AG09309 (cell line): ENCODE measurements at places on chromosomes 5 and 9.

- no peak for DNase-seq
These were observed 1178.8 kb upstream of the DMAC1 start for GRCh38 chr9:8978334-8978733.

DNA sequence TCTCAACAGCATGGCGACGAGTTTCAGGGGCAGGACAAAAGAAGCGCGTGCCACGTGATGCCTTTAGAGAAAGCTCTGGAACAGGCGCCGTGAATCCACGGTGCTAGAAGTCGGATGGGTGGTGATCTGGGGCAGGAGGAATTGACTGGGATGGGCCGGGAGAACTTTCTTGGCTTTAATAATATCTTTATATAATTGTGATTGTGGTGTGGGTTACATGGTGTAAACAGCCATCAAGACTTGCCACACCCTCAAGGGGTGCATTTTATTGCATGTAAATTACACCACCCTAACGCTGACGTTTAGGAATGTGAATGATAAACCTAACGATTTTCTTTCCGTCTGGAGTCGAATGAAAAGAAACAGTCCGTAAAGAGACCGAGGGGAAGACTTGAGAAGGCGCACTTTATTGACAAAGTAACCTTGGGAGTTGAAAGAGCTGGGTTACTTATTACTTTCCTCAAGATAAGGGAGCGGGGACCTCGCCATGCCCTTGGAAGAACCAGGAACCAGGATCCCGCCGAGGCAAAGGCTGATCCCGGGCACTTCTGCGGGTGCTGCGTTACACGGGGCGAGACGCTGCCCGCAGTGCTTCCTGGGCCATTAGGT lies 8.5 kb downstream of the NRARP start:
- DNase-seq: no peak

GRCh38 chr5:159913048-159913447 lies 3.2 kb upstream of the ADRA1B start:
- DNase-seq: peak; percentile 56

- no peak for DNase-seq
These were observed 310.2 kb downstream of the PDE4D start for GRCh38 chr5:59583151-59583809.

DNA sequence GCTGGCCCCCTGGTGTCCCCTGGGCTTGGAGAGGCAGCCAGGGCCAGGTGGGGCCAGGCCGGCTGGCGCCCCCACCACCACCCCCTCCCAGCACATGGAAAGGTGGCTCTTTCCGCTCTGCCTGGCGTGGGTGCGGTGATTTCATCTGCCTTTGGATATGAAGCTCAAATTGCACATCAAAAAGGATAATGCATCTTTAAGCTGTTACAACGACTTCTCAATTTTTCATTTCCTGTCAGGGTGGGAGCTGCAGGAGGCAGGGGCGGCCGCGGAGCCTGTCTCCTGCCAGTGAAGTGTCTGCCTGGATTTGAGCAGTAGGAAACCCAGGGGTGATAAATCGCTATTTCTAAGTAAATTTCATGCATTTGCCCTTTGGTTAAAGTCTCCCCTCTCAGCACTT lies 169.2 kb upstream of the MVB12B start:
- no peak for DNase-seq

GRCh38 chr5:82183828-82184227 lies 94.3 kb downstream of the RPS23 start:
- no peak for DNase-seq

DNA sequence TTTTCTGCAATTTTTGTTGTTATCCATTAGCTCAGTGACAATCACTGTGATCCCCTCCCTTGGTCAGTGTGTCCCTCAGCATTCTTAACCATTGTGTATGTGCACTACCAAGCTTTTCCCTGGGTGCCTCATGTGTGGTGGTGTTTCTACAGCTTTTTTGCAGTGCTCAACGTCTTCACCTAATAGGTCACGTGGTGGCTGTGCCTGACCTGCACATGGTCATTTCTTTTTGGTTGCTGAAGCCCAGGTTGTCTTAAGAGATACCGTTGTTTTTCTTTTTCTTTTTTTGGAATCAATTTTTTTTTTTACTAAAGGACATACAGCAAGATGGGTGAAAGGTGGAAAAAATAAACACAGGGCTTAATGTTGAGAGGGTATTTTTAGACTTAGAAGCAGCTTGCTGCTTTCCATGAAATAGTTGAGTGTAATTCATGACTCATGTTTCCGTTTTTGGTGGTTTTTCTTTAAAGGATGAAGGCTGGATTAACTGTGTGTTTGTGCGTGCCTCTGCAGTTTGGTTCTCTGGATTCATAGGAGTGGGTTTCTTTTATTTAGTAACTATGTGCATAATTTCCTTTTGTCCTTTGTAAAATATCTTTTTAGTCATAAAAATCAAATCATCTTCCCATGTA lies 22.2 kb downstream of the SH3GL2 start:
- peak; percentile 8 for DNase-seq

DNA sequence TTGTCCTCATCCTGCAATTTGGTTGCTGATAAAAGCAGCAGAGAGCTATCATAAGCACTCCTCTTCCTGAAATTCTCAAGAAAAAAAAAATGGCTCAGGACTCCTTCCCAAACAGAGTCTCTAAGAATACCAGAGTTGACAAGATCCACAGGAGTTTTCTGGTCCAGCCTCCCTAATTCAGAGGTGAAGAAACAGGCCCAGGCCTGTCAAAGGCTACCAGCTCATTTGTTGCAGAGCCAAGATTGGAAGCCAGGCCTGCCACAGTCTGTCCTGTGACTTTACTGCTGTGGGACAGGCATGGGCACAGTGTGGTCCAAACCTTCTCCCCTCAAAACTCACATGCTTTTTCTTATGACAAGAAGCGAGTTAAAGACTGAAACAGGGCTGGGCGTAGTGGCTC lies 41.5 kb downstream of the NIPSNAP3B start:
- DNase-seq: no peak

GRCh38 chr5:124355928-124356327 lies 390.5 kb downstream of the ZNF608 start:
- no peak for DNase-seq

- peak; percentile 31 for DNase-seq
These were observed 167.9 kb upstream of the ACTBL2 start for GRCh38 chr5:57650360-57651069.

GRCh38 chr9:91803151-91803940 lies 146.7 kb downstream of the ROR2 start:
- no peak for DNase-seq
